ENCODE measurements at places on chromosomes 11 and 22.

- no peak for DNase-seq
Observed at GRCh38 chr22:49355211-49355920, 472.3 kb downstream of the BRD1 start.

DNA sequence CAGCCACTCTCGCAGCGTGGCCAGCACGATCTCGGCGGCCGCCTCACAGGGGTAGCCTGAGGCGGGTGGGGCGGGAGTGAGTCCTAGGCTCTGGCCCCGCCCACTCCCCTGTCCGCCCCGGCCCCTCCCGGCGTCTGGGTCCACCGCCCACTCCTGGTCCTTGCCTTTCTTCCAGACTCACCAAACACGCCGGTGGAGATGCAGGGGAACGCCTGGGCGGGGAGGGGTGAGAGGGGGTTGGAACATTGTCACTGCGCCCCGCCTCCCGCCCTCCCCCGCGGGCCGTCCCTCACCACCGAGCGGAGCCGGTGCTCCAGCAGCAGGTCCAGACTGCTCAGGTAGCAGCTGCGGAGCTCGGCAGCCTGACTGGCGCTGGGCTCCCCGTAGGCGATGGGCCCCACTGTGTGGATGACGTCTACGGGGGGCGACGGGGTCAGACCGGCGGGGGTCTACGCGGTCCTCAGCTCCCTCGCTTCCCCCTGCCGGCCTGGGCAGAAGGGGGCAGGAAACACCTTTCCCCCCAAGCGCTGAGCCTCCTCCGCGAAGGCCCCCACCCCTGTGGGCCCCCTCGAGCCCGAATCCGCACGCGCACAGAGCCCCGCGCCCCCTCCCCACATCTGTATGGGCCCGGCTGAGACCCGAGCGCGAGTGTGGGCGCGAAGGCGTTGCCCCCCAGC, 13.2 kb downstream of the OTUB1 start:
- DNase-seq: no peak

DNA sequence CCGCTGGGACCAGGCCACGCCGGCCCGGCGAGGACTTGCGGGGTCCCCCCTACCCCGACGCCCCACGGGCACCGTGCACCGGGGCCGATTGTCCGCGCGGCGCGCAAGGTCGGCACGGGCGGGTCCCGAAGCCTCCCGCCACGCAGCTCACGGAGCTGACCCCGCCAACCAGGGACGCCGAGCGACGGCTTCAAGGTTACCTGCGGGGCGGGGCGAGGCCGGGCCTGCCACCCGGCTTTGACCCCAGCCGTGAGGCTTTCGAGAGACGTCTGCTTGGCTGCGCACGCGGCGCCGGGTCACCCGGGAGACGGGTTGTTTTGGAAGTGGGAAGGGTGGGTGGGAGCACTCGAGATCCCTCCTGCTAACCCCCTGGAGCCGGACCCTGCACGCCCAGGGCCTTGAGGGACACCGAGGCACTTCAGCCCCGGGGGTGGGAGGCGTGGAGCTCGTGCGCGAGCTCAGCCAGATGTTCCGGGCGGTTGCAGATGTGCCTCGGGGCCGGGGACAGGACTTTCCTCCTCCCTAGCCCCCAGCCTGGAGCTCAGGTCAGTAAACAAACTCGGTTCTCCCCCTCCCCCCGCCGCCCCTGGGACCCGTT, 3.2 kb upstream of the WNT11 start:
- no peak for DNase-seq

DNA sequence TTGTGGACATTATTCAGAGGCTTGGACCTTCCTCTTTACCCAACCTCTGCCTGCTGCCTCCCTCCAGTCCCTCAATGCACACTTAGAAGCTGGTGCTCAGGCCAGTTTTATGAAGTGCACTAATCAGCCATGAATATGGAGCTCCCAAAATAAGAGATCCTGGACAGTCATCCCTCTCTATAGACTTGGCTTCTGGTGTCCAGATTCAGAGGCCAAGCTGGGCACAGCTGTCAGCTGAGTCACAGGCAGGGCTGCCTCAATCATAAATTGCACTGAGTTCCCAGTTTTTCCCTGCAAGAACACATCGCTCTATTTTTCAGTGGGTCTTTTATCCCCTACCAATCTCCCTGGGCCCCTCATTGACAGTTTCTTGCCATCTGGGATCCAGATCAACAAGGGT, 161.7 kb upstream of the CADM1 start:
- DNase-seq: no peak

All from esophagus squamous epithelium (tissue), 5 donors.